ENCODE measurements at places on chromosomes 16 and 17.

DNA sequence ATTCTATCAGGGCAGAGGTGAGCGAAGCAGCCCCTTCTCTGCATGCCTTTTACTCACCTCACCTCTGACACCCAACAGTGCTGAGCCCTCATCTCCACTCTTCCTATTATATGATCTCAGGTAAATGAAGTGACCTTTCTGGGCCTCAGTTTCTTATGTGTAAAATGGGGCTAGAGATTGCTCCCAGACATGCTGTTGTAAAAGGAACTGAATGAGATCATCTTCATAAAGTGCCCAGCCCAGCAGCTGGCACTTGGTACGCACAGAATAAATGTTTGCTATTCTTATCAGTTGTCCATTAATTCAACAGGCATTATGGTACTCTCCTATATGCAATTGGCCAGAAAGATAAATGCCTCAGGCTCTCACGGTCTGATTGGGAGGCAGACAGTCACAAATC lies 4.5 kb upstream of the GALK1 start:
- DNase-seq = no peak

DNA sequence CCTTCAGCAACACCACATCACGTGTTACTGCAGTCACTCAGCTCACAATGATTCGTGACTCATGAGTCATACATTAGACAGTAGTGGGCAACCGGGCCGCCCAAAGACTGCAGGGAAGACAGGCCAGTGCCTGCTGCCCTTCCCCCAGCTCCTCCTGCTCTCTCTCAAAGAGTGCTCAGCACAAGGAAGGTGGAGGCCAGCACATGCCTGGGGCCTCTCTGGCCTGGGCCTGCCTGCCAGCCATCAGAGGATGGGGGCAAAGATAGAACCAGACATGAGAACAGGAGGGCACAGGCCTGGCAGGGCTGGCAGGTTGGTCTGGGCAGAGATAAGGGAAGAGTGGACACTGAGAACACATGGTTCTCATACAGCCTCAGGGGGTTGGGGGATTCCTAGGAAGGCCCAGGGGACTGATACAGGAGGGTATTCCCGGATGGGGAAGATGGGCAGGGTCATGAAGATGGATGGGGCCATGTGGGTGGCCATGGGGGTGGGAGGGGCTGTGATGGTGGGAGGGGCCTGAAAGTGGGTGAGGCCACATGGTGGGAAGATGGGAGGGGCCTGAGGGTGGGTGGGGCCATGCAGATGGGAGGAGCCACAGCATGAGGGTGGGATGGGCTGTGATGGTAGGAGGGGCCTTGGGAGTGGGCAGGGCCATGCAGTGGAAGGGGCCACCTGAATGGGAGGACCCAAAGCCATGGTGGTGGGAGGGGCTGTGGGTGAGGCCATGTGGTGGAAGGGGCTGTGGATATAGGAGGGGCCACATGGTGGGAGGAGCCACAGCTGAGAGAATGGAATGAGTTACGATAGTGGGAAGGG lies 29.0 kb downstream of the KATNB1 start:
- no peak for DNase-seq

GRCh38 chr17:67518876-67519275 lies 141.8 kb downstream of the PITPNC1 start:
- no peak for DNase-seq

GRCh38 chr17:16314189-16314588 lies 39.1 kb downstream of the CENPV start:
- DNase-seq = no peak

DNA sequence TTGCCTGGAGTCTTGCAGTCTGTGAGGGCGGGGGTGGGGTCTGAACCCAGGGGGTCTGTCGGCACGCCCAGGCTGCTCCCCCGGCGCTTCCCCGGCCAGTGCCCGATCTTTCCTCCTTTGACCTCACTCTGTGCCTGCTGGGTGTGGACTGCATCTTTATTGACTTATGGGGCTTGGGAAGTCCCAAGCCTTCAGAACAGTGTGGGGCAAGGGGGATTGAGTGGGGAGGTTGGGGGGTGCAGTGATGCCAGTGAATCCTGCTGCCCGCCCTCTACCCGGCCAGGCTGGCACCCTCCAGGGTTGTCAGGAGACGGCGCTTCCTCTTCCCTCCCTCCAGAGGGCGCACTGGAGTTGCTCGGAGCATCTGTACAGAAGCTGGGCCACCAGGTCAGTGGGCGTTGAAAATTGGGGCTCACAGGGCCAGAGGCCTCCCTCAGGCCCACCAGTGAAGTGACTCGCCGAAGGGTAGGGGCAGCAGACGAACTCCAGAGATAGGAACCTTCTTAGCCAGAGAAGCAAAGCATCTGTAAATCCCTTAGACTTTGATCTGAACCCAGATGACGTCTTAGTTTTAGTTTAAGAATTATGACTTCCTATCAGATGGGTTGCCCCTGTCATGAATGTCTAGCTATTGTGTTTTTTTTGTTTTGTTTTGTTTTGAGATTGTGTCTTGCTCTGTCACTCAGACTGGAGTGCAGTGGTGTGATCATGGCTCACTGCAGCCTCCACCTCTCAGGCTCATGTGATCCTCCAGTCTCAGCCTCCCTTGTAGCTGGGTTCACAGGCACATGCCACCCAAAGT lies 184.8 kb upstream of the CIBAR2 start:
- peak; percentile 32 for DNase-seq

DNA sequence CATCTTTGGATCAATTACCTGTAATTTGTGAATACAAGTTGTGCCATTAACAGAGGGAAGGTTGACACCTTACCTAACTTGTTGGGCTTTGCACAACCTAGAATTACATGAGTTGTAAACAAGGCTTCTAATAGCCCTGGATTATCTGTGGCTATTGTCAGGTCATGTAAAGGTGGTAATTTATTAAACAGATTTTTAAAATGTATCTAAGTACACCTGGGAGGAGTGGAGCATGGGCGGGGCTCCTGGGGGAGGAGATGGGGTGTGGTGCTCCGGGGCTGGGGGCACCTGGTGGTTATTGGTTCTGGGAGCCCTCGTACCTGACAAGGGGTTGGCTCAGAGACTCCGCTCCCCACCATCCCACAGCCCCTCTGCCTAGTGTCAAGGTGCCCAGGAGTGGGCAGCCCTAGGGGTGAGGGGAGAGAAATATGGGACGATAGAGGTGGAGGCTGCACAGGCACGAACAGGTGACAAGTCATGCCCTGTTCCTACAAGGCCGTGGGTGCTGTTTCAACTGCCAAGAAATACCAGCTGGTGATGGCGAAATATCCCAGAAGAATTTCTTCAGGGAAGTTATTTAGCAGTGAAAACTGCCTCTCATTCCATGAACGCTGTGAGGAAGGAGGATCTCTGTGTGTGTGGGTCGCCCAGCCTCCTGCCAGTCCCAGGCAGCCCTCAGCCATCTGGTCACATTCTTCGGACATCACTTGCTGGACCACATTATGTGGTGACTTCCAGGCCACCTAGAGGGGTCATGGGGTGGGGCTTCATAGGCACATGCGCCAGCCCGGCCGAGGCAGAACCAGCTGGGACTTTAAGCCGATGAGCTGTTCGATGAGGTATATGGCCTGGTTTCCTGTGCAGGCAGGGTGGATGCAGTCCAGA lies 55.5 kb upstream of the IRX3 start:
- DNase-seq = no peak

- DNase-seq = no peak
Observed at GRCh38 chr17:57551321-57552079, 193.6 kb downstream of the CCDC182 start.

DNA sequence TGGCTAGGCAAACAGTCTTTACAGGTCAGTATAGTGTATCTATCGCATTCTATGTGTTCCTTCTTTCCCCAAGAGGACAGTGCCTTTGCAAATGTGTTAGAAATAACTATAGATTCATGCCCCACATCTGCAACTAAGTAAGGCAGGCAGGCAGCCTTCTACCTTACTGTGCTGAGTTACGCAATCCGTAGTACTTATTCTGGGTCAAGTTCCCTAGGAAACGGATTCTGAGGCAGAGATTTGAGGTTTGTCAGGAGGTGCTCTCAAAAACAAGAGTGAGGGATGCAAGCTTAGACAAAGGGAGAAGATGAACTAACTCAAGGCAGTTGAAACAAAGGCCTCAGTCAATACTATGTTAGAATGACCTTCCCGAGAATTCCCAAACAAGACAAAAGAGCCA lies 12.7 kb upstream of the ANKFY1 start:
- DNase-seq = no peak

DNA sequence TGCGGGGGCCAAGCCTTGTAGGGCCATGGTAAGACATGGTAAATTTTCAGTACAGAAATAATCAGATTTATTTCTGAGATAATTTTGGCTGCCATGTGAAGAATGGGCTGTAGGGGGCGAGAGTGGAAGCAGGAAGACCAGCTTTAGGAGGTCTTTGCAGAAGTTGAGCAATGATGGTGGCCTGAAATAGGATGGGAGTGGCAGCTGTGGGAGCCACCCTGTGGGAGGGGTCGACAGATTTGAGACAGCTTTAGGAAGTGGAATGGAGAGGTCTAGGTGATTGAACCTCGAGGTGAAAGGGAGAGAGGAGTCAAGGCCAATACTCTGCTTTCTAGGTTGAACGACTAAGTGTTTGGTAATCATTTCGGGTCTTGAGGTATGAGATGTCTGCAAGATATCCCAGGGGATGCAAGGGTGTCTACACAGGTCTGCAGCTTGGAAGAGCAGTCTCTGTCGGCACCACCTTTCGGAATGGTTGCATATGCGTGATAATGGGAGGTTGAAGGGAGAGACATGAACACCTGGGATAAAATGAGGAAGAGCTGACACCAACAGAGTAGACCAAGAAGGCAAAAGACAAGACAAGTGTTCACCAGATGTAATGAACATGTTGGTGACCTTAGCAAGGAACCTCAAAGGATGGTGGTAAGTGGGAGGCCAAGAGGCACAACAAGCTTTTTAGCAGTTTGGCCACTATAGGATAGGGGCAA lies 4.2 kb upstream of the ATXN7L3 start:
- no peak for DNase-seq

DNA sequence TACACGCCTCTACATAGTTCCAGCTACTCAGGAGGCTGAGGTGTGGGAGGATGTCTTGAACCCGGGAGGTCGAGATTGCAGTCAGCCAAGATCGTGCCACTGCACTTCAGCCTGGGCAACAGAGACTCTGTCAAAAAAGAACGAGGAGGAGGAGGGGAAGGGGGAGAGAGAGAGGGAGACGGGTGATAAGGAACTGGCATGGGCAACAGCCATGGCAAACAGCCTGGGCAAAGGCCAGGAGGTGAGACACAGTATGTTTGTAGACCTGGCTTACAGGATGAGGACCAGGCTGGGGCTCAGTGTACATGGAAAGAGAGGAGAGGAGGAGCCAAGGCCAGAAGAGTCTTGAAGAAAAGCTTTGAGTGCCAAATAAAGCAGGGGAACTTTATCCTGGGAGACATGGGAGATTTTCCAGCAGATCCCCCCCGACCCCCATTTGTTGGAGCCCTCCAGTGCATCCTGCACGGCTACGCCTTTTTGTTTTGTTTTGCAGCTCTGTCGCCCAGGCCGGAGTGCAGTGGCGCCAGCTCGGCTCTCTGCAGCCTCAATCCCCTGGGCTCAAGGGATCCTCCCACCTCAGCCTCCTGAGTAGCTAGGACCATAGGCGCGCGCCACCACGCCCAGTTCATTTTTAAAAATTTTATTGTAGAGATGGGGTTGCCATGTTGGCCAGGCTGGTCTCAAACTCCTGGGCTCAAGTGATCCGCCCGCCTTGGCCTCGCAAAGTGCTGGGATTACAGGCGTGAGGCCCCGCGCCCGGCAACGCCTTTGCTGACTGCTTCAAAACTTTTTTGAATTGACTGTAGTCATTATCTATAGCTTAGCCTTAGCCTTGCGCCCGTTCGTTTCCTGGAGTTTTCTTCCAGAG lies 1.3 kb upstream of the ALKBH5 start:
- no peak for DNase-seq

DNA sequence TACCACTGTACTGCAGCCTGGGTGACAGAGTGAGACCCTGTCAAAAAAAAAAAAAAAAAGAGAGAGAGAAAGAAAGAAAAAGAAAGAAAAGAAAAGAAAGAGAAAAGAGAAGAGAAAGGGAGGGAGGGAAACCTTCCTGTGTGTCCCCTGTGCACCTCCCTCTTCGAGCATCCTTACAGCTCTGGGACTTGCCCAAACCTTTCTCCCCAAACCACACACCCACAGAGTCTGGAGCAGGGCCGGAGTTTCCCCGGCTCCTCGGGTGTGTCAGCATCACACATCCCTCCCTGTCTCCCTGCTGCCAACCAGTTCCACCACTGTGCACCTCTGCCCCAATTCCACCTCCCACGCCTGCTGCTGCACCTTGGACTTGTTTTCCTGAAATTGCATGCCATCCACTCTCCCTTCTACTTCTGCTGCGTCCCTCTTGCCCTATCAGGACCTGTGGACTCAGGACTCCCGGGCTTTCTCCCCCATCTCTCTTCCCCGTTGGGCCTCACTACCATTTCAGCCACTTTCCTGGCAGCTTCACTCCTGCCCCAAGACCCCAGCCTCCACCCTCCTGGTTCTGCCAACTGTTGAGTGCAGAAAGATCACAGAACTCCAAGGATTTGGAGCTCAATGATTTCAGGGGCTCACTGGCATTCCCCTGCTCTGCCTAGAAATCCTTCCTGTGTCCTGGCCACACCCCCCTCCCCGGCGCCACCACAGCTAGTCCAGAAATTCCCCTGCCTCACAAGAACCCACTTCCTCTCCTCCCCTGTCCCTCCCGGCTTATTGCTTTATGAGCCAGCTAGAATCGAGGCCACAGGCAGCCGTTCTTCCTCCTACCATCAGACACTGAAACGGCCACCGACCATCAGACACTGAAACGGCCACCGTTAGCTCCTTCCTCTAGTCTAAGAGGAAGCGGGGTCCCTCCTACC lies 3.7 kb upstream of the CDK3 start:
- DNase-seq = no peak

DNA sequence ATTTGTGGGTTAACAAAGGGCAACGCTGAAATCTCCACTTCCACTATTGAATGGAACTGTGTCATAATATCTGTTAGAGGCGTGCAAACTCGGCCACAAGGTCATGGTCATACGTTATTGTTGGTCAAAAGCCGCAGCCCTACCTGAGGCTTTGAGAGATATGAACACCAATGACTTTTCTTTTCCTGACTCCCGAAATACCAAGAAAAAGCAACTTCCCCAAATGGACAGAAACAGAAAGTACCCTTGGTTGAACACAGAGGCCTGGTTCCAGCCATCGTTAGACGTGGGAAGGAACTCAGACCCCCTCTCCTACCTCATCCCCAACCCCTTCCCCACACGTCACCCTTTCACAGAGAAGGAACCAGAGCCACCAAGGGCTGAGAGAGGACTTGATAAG lies 1.4 kb upstream of the PIK3R5 start:
- DNase-seq = no peak

DNA sequence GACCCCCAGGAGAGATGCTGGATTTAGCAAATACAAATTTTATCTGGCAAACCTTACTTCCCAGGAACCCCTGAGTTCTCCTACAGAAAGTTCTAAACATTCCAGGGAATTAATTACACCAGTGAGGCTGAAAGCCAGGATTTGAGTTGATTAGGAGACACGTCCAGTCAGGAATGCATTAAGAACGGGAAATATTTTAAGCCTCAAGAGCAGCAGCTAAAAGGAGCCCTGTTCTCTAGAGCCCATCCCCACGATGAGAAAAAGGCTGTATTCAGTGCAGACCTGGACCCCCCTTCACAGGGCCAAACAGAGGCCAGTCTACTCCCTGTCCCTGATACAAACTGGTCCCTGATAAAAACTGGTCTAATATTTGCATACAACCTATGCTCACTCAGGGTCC lies 55.0 kb downstream of the VAT1L start:
- DNase-seq = no peak

- no peak for DNase-seq
Observed at GRCh38 chr17:15510361-15510760, 42.9 kb upstream of the CDRT4 start.
